ENCODE measurements at places on chromosomes 6 and 20.
A peak's percentile ranks its signal among the peaks of the same experiment; 100 is the strongest.

DNA sequence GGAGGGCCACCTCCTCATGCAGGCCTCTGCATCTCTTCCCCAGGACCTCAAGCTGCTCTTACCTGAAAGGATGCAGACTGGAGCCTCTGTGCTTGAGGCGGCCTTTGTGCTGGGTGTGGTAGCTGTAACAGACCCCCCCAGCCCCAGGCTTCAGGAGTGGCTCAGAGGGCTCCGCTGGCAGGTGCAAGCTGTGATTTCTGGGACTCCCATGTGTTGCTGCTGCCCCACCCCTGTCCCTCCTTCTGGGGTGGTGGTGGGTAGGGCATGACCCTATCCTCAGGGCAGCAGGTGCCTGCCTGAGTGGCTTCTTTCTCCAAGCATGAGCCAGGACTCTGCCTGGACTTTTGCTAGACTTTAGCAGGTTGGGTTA is 121.2 kb downstream of the SULF2 start:
- H3K27me3 ChIP-seq: no peaks in the 10 kb centered on the region
- H3K27ac ChIP-seq: peak overlapping the region; percentile 35
- no peak for DNase-seq
- H3K4me3 ChIP-seq: no peak overlapping the region
- peaks cover 11% of the 10 kb centered on the region for H3K36me3 ChIP-seq
- peaks cover 3% of the 10 kb centered on the region for H3K4me1 ChIP-seq

- no peaks in the 10 kb centered on the region for H3K36me3 ChIP-seq
- no peak overlapping the region for H3K27ac ChIP-seq
- no peaks in the 10 kb centered on the region for H3K4me1 ChIP-seq
- no peaks in the 10 kb centered on the region for H3K27me3 ChIP-seq
- DNase-seq: no peak
These were observed 505.0 kb upstream of the SLC35B3 start for GRCh38 chr6:8940356-8940755.

GRCh38 chr6:132259070-132259469 is 142.2 kb downstream of the MOXD1 start:
- H3K4me3 ChIP-seq: no peak overlapping the region
- peaks cover 23% of the 10 kb centered on the region for H3K27me3 ChIP-seq
- H3K27ac ChIP-seq: no peak overlapping the region
- no peaks in the 10 kb centered on the region for H3K4me1 ChIP-seq

DNA sequence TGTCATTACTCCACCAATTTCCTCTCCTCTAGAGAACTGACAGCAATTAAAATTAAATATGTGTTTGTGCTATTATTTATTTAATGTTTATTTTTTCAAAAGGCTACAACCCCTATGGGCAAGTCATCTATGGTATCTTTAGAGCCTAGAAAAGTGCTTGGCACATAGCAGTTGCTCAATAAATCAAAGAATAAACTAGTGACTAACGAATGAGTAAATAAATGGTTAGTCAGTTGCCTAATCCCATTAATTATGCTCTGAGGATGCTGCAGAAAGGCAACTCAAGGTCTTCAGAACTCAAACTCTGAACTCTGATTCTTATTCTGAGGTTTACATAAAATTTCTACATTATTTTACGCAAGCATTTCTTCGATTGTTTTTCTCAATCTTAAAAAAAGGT is 193.0 kb upstream of the TSHZ2 start:
- no peaks in the 10 kb centered on the region for H3K36me3 ChIP-seq
- DNase-seq: no peak
- no peak overlapping the region for H3K27ac ChIP-seq
- no peaks in the 10 kb centered on the region for H3K4me1 ChIP-seq
- peaks cover 2% of the 10 kb centered on the region for H3K27me3 ChIP-seq

- peaks cover 11% of the 10 kb centered on the region for H3K36me3 ChIP-seq
- DNase-seq: no peak
- H3K27ac ChIP-seq: no peak overlapping the region
- H3K4me1 ChIP-seq: no peaks in the 10 kb centered on the region
These were observed 157.9 kb downstream of the KIF16B start for GRCh38 chr20:16415071-16416053.

DNA sequence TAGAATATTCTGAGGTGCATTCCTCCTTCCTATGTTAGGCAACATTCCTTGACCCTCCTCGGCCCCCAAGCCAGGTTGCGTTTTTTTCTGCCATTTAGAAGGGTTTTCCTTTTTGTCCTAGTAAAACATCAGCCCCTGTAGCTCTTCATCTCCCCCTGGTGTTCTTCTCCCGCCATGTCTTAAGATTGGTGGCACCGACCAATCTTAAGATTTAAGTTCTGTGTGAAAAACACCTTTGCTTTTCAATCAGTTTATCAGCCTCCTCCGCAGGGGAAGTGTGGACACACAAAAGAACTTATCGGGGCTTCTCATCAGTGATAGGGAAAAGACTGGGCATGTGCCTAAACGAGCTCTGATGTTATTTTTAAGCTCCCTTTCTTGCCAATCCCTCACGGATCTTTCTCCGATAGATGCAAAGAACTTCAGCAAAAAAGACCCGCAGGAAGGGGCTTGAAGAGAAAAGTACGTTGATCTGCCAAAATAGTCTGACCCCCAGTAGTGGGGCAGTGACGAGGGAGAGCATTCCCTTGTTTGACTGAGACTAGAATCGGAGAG is 719 bp upstream of the EDN1 start:
- H3K4me3 ChIP-seq: peak overlapping the region; percentile 78
- peaks cover 15% of the 10 kb centered on the region for H3K4me1 ChIP-seq
- DNase-seq: peak; percentile 67
- no peaks in the 10 kb centered on the region for H3K36me3 ChIP-seq
- H3K27ac ChIP-seq: no peak overlapping the region

GRCh38 chr6:3977875-3978711 is 100.8 kb downstream of the FAM217A start:
- peak overlapping the region; percentile 36 for H3K4me3 ChIP-seq
- DNase-seq: peak; percentile 29
- H3K27ac ChIP-seq: no peak overlapping the region
- peaks cover 2% of the 10 kb centered on the region for H3K36me3 ChIP-seq
- H3K4me1 ChIP-seq: peaks cover 9% of the 10 kb centered on the region

DNA sequence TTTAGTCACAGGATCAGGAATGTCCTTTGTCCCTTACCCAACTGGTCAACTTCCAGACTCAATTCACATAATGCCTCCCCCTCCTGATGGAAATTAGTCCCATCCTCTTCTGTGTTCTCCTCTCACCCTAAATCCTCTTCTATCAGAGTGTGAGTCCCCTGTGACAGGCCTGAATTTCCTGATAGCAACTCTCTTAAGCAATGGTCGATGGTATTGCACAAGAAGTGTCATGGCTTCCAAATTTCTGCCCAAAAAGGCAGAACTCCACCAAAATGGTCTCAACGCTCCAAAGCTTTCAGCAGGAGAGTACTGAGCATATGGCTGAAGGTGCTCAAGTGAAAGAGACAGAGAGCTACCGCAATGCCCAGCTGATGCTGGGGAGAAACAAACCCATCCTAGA is 2.4 kb downstream of the PREP start:
- peak overlapping the region; percentile 95 for H3K4me3 ChIP-seq
- H3K27me3 ChIP-seq: peaks cover 3% of the 10 kb centered on the region
- no peak for DNase-seq
- H3K36me3 ChIP-seq: peaks cover 11% of the 10 kb centered on the region
